ENCODE measurements at places on chromosomes 6 and 20.
A peak's percentile ranks its signal among the peaks of the same experiment; 100 is the strongest.

DNA sequence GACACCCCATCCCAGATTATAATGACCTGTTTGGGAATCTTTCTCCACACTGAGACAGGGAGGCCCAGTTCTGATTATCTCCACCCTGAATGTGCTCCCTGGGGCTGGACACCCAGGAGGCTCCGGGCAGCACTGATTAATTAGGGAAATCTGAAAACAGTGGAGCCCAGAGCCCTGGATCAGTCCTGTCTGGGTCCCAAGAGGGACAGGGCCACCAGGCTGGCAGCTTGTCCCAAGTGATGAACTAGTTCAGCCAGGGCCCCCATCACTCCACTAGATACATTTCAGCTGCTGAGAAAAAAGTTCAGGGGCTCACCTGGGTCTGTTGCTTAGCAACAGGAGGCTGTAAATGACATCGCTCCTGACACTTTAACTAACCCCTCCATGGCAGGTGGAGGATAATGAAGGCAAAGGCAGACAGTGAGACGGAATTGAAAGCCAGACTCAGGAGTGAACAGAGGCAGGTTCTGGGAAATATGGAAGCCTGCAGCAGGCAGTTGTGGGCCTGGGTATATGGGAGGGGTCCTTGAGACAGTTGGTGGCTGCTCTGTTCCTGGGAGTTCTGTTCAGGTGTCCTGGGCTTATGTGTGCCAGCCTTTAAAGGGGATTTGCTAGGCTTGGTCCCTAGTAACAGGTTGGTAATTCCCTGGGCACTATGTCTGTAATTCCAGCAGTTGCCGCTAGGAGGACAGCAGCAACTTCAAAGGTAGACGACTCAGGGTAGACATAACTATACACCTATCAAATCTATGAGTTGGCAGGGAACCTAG lies 78.3 kb upstream of the CTNNBL1 start:
- peak; percentile 27 for DNase-seq

GRCh38 chr20:10644458-10645204 lies 29.2 kb downstream of the JAG1 start:
- DNase-seq, result no peak

- peak; percentile 84 for DNase-seq
Observed at GRCh38 chr6:149484733-149485700, at the start of gene ZC3H12D. ZC3H12D (minus strand) TSS chr6:149485014; CDS start chr6:149474543, 10,471 bp downstream.

GRCh38 chr6:52251113-52251512 lies 6.8 kb upstream of the IL17F start:
- no peak for DNase-seq

- no peak for DNase-seq
Observed at GRCh38 chr6:135043846-135044245, 10.8 kb downstream of the HBS1L start.

DNA sequence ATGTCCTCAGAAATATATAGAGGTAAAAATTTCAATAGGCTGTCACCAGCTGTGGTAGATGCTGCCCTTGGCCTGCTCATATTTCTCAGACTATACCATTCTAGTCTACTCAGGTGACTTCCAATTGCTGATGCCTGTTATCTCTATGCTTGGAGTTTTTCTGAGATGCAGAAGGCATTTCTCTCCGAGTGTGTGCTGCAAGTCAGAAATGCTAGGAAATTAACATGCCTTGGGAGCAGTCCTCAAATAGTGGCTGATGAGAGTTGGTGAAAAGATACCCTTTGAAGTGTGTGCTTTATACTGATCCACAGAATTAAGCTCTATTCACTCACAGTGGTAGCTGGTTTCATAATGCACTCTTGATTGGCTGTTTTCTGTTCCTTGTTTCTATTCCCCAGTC lies 43.2 kb upstream of the PKIB start:
- DNase-seq, result no peak

GRCh38 chr6:45702849-45703739 lies 312.6 kb downstream of the CLIC5 start:
- DNase-seq, result no peak

DNA sequence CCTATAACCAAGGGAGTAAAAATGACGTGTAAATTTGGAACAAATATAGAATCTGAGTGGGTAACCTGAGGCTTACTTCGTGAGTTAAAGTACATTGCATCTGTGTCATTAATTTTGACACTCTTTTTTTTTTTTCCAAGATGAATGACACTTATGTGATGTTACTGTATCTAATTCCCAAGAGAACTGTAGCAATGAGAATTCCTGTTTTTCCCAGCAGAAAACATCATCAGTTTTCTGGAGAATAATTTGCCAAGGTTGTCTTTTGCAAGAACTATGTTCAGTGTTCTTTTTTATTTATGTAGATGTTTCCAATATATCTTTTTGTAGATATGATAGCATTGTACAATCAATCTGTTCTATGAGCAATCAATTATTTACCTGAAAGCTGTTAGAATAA lies 283.6 kb downstream of the ARHGAP18 start:
- DNase-seq, result no peak

GRCh38 chr20:58682656-58683531 lies 9.7 kb upstream of the NPEPL1 start:
- DNase-seq, result no peak

GRCh38 chr20:53853111-53853713 lies 217.2 kb downstream of the BCAS1 start:
- DNase-seq, result no peak

GRCh38 chr6:116365743-116366142 lies 5.0 kb upstream of the DSE start:
- DNase-seq, result no peak

GRCh38 chr6:84897011-84897410 lies 132.6 kb upstream of the TBX18 start:
- no peak for DNase-seq

DNA sequence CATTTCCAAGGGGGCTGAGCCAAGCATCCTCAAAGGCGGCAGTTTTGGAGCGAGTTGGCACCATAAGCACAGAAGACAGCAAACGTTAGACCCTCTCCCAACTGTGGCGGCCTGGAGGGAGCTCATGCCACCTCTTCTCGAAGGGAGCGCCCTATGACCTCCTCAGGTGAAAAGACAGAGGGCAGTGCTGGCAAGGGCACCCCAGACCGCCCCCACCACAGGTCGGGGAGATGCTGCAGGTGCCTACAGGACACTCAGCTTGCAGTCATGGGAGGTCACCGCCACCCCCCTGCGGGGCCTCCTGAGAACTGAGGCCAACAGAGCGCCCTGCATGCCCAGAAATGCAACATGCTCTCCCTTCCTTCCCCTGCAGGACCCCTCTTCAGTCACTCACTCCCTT lies 45.1 kb upstream of the BHLHE23 start:
- DNase-seq, result no peak

- DNase-seq, result no peak
Observed at GRCh38 chr20:1489764-1490436, 1.3 kb downstream of the SIRPB2 start.

GRCh38 chr20:15930311-15931305 lies 642.6 kb downstream of the KIF16B start:
- no peak for DNase-seq
